ENCODE measurements at places on chromosomes 1 and 21.

DNA sequence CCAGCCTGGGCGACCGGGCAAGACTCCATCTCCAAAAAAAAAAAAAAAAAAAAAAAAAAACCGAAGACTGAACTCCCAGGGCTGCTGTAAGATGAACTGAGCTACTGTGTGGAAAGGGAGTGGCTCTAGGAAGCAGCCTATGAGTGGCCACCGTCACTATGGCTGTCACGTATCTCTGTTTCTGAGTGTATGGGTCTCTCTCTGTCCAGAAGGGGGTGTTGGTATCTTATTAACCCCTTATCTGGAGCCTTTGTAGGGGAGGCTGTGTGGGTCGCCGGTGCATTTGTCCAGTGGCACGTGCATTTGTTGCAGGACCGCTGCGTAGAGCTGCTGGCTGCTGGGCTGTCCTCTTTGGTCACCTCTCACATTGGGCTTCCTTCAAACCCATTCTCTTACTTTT lies 326.6 kb downstream of the CAMTA1 start:
- no peak for DNase-seq

DNA sequence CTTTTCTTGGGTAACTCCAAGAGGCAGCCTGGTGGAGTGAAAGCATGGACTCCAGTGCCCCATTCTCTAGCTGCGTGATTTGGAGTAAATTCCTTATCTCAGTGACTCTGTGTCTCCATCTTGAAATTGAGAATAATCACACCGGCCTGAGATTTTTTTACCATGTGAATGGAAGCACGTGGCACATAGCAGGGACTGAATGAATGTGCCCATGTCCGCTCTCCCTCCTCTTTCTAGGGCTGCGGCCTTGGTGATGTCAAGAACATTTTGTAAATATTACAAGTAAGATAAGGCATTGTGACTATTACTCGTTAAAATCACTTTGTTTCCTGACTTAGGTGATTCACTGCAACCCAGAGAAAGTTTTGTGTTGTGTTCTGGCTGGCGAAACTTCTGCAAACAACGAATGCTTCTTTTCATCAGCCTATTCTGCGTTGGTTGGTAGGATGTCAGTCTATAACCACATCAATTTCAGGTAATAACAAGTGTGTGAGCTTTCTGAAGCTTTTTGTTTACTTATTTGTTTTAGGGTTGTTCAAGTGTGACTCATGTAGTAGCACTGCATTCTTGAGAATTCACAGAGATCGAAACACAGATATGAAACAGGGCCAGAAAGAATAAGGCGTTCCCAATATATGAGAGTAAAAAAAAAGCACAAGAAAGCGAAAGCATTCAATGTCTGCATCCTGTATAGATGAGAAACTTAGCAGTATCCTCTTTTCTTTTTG lies 135.7 kb upstream of the SLC45A1 start:
- DNase-seq, result no peak

DNA sequence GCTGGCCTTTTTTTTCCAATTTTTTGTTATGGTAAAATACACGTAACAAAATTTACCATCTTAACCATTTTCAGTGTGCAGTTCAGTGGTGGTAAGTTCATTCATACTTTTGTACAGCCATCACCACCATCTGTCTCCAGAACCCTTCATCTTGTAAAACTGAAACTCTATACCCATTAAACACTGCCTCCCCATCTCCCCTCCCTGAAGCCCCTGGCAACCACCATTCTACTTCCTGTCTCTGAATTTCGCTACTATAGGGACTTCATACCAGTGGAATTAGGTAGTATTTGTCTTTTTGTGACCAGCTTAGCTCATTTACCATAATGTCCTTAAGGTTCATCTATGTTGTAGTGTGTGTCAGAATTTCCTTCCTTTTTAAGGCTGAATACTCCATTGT lies 8.7 kb downstream of the PKNOX1 start:
- DNase-seq, result no peak

DNA sequence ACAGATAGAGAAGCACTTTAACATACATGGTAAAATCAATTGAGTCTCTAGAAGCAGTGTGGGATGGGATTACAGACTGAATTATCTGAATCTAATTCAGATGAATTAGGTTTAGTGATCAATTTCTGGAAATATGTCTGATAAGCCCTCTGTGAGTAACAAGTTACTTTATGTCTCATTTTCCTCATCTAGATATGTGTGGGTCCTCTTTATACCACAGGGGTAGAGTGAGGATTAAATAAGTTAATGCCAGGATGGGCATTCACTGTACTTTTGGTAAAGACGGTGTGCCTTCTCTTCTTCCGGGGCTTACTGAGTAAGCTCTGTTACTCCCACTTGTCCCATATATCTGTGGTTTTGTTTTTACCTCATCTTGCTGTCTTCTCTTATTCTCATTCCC lies 225.8 kb downstream of the RYR2 start:
- no peak for DNase-seq

- no peak for DNase-seq
Observed at GRCh38 chr1:33792651-33793050, 71.2 kb upstream of the HMGB4 start.

DNA sequence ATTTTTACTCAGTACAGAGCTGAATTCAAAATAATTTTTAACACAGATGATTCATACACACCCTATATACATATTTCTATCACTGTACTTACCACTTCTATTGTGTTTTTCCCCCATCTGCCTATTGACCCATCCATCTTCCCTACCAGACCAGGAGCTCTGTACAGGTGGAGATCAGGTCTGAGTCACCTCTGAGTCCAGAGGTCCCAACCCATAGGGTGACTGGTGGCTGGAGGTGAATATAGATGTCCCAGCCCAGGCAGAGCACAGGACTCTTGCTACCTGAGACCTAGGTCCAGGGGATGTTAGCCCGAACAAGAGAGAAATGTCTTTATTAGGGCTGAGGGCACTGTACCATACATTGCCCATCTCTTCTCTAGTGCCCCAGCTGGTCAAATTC lies 54.8 kb downstream of the DMAP1 start:
- no peak for DNase-seq

DNA sequence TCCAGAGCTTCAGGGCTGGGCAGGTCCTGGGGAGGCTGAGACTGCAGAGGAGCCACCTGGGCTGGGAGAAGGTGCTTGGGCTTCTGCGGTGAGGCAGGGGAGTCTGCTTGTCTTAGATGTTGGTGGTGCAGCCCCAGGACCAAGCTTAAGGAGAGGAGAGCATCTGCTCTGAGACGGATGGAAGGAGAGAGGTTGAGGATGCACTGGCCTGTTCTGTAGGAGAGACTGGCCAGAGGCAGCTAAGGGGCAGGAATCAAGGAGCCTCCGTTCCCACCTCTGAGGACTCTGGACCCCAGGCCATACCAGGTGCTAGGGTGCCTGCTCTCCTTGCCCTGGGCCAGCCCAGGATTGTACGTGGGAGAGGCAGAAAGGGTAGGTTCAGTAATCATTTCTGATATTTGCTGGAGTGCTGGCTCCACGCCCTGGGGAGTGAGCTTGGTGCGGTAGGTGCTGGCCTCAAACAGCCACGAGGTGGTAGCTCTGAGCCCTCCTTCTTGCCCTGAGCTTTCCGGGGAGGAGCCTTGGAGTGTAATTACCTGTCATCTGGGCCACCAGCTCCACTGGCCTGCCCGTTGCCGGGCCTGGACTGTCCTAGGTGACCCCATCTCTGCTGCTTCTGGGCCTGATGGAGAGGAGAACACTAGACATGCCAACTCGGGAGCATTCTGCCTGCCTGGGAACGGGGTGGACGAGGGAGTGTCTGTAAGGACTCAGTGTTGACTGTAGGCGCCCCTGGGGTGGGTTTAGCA lies 9.3 kb downstream of the MYBPH start:
- no peak for DNase-seq

DNA sequence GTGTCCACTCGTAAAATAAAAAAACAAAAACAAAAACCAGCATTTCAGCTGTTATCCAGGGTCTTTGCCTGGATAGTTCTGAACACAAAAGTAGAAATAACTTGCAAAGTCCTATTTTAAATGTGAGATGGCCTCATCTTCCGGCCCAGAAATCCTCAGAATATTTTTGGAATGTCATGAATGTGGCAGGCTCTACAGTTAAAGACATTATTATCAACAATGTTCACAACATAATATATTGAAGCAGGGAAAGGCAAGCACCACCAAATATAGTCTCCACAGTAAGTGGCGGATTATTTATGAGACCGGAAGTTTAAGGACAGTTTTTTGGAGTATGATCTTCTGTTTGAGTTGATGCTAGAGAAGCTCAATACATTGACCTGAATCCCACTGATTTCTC lies 1.2 kb upstream of the C1orf198 start:
- DNase-seq, result no peak

- no peak for DNase-seq
Observed at GRCh38 chr1:43220905-43221778, 48.6 kb upstream of the TMEM125 start.

- DNase-seq, result no peak
Observed at GRCh38 chr21:34974162-34974981, 74.7 kb downstream of the RUNX1 start.

GRCh38 chr1:22311461-22311860 lies 140.2 kb upstream of the ZBTB40 start:
- no peak for DNase-seq

GRCh38 chr1:70411360-70411844 lies 334 bp downstream of the CTH start:
- DNase-seq, result no peak

GRCh38 chr21:36656138-36656537 lies 42.8 kb upstream of the SIM2 start:
- DNase-seq, result no peak

DNA sequence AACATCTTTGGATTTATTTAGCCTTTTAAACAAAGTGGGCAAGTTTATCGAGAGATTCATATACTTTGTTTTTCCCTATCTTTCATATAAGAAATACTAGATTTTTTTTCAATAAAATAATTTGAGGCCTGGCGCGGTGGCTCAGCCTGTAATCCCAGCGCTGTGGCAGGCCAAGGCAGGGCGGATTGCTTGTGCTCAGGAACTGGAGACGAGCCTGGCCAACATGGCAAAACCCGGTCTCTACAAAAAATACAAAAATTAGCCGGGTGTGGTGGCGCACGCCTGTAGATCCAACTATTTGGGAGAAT lies 1.6 kb upstream of the CDC14A start:
- DNase-seq, result no peak

DNA sequence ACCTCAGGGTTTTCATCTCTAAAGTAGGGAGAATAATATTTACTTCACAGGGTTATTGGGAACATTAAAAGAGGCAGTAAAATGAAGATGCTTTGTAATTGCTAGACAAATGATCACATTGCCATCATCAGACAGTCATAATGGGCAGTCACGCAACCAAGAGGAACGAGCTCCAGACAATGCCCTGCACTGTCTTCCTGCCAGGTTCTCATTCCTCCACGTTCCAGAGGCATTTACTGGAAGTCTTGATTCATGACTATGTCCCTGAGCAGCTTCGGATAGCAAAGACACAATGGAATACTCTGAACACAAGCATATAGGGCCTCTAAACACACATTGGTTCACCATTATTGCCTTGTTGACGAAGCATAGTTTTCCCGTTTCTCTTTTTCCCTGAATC lies 389.7 kb downstream of the NTNG1 start:
- no peak for DNase-seq

GRCh38 chr1:209766051-209766450 lies 10.2 kb downstream of the TRAF3IP3 start:
- no peak for DNase-seq

- DNase-seq, result no peak
Observed at GRCh38 chr1:93958726-93959100, 49.5 kb upstream of the GCLM start.
